NCI-H187 (cell line): ENCODE measurements at places on chromosomes 4 and X.
A peak's percentile ranks its signal among the peaks of the same experiment; 100 is the strongest.

GRCh38 chr4:67933755-67934154 is 29.5 kb downstream of the TMPRSS11A start:
- no peak for DNase-seq

- DNase-seq: no peak
These were observed 68.7 kb downstream of the ANTXR2 start for GRCh38 chr4:80004319-80004718.

DNA sequence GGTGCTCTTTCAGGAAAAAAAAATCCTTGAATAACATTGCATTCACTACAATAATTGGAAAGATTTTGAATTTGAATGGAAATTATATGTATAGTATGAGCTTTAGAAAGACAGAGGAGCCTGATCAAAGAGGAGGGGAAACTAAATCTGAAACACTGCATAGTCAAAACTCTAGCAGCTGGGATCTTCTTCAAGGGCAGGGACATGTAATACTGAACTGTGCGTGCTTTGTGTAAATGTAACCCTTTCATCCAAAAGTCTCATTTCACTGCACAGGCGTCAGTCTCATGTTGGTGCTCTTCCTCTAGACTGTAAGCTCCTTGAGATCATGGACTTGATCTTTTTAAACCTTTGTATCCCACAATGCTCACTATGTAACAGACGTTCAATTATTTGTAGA is 212.0 kb upstream of the JADE1 start:
- DNase-seq: no peak

GRCh38 chr4:127685292-127685691 is 44.9 kb upstream of the SLC25A31 start:
- no peak for DNase-seq

GRCh38 chr4:171876636-171877035 is 63.4 kb downstream of the GALNTL6 start:
- no peak for DNase-seq

DNA sequence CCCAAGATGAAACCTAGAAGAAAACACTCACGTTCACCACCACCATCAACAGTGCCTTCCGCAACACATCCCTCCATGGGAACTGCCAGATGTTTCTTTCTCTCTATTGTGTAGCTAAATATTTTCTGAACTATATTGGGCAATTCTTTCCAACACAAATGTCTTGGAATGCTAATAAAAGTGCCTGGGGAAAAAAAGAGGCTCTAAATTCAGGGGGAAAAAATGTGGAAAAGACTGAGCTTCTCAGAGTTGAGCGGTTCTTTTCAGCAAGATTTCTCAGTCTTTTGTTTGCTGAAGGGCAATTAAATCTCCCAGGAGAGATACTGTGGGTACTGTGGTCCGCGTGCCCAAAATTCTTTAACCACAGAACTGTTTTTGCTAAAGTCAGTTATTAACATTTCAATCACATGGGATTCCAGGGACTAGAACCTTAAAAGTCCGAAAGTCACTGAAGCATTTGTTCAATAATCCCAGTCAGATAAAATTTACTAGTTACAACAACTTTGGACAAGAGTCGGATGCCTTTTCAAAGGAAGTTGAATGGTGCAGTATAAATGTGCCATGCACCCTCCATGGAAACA is 51.9 kb upstream of the DHRSX start:
- DNase-seq: peak; percentile 9

DNA sequence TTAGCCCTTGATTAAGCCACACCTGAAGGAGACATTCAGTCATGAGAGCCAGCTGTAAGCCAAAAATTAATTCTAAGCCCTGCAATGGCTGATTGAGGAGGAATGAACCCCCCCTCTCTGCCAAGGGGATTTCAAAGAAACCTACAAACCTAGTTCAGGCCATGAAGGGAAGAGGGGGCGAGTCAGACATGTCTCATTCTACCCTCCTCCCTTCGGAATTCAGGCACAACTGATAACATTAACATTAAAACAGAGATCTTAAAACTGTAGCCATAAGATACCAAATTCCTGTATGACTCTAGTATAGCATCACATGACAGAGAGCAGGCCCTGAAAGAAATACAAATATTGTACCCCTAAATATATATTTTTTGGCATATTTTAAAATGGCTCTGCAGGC is 40.4 kb upstream of the AFAP1 start:
- DNase-seq: no peak

DNA sequence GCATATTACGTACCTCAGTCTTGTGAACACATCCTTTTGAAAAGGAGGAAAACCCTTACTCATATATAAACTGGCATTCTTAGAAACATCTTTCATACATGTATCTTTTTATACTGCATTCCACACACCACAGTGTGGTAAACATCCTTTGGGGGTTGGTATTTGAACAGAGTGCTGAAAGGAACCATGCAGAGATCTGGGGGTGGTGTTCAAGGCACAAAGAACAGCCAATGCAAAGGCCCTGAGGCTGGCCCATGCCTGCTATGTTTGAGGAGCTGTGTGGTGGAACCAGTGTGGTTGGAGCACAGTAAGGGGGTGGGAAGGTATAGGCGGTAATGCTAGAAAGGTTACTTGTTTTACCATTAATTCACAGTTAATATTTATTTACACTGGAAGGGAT is 2.0 kb downstream of the ELK1 start:
- DNase-seq: no peak

- no peak for DNase-seq
These were observed 66.2 kb downstream of the RRAGB start for GRCh38 chrX:55783723-55784122.

DNA sequence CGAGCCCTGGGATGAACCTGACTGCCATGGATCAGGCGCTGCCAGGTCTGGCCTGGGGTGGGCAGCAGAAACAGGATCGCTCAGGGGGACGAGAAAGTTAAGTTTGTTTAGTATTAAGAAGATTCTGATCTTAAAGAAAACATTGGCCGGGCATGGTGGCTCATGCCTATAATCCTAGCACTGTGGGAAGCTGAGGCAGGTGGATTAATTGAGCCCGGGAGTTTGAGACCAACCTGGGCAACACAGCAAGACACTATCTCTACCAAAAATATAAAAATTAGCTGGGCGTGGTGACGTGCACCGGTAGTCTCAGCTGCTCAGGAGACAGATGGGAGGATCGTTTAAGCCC is 696 bp upstream of the FLNA start:
- no peak for DNase-seq

- DNase-seq: no peak
These were observed 127.1 kb downstream of the PJA1 start for GRCh38 chrX:69038188-69038587.

- DNase-seq: no peak
These were observed 307.5 kb upstream of the GNPDA2 start for GRCh38 chr4:45033676-45034419.

DNA sequence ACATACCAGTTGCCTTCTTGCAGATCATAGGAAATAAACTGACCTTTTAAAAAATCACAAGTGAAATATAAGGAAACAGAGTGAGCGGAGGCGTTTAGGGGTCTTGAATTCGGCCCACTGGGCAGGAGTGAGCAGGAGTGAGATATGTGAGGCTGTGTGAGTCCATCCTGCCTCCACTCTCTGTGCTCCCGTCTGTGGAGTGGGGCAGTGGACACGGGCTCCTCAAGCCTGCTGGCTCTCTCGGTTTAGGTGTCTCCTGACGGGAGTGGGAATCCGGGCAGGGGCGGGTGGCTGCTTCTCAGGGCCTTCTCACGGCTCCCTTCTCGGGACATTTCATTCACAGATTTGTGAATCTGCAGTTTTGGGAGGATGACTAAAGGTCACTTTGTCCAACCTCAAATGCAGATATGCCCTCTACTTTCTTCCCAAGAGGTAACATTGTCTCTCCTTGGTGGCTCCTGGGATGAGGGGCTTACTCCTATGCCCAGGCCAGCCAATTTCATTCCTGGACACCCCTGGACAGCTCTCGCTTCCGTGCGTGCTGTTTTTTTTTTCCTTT is 27.6 kb downstream of the CYTL1 start:
- DNase-seq: no peak

GRCh38 chr4:144298519-144298918 is 158.0 kb upstream of the GYPA start:
- no peak for DNase-seq

DNA sequence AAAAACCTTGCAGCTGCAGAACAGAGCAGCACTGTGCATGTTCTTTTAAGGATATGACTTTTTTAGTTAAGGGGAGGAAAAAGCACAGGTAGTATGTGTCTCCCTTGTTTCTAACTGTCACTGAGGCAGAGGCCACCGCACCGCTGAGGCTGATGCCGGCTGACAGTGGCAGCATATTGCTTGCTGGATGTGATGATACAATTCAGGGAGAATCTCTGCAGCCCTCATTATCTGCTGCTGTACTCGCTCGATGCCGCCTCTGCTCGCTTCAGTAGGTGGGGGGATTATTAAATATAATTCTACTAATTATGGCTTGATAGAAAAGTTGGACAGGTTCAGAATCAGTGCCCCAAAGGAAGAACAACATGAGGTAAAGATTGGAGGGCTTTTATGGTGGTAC is 378.8 kb upstream of the NOCT start:
- no peak for DNase-seq

GRCh38 chrX:13952581-13952980 is 77.1 kb downstream of the GEMIN8 start:
- no peak for DNase-seq

GRCh38 chrX:13996650-13997049 is 33.0 kb downstream of the GEMIN8 start:
- DNase-seq: no peak
